ENCODE measurements at places on chromosomes 3 and 15. TPM values are rescaled to one million over a fixed set of nuclear protein-coding genes. Genes with fewer than 3 reads are reported as not detected.

Gene CLDN18
- polyA plus RNA-seq, result 140 TPM

Gene PLCB2
- polyA plus RNA-seq, result 14.9 TPM

Gene DNAH12
- 2.1 TPM for polyA plus RNA-seq

Gene MON1A
- polyA plus RNA-seq, result 15.0 TPM

Gene SCN5A
- 0.54 TPM for polyA plus RNA-seq

Gene ZBTB38
- 81.3 TPM for polyA plus RNA-seq

Gene GPR160
- 13.5 TPM for polyA plus RNA-seq

Gene CYP1A1
- 1.2 TPM for polyA plus RNA-seq

Gene LMAN1L
- polyA plus RNA-seq, result not detected

Gene CX3CR1
- 1.8 TPM for polyA plus RNA-seq

Gene P2RY13
- polyA plus RNA-seq, result 1.4 TPM

Gene SORD
- 34.9 TPM for polyA plus RNA-seq

Gene CLEC3B
- polyA plus RNA-seq, result 96.6 TPM

Gene ERICH6
- 0.58 TPM for polyA plus RNA-seq

Gene PLA2G4D
- polyA plus RNA-seq, result 0.17 TPM

Gene ADAMTS17
- 3.2 TPM for polyA plus RNA-seq

Gene SAMMSON
- polyA plus RNA-seq, result 0.14 TPM

Gene PAQR9
- polyA plus RNA-seq, result 0.13 TPM

Gene SLC24A5
- polyA plus RNA-seq, result 0.29 TPM

Gene KLF15
- polyA plus RNA-seq, result 7.3 TPM

Gene GOLGA6L10
- 12.1 TPM for polyA plus RNA-seq

Gene IQCH
- polyA plus RNA-seq, result 3.4 TPM

Gene HRG
- 0.04 TPM for polyA plus RNA-seq

Gene CKMT1B
- polyA plus RNA-seq, result 0.69 TPM

Gene ROPN1
- 0.29 TPM for polyA plus RNA-seq

Gene XCR1
- polyA plus RNA-seq, result 0.96 TPM

Gene GRAMD2A
- polyA plus RNA-seq, result 9.0 TPM

Gene APBA2
- polyA plus RNA-seq, result 11.3 TPM

Gene FBLN2
- polyA plus RNA-seq, result 42.3 TPM

Gene THAP10
- polyA plus RNA-seq, result 6.2 TPM

Gene WWTR1
- 104 TPM for polyA plus RNA-seq

Gene ANKUB1
- polyA plus RNA-seq, result 0.14 TPM

Gene SLCO2A1
- 76.0 TPM for polyA plus RNA-seq

Gene SPINK8
- not detected for polyA plus RNA-seq

Gene SLC22A13
- polyA plus RNA-seq, result 0.31 TPM

Gene TNFAIP8L3
- polyA plus RNA-seq, result 5.6 TPM

Gene SLC15A2
- 17.7 TPM for polyA plus RNA-seq

Gene MNS1
- 22.8 TPM for polyA plus RNA-seq

Gene BLM
- 9.4 TPM for polyA plus RNA-seq

Gene POTEB3
- polyA plus RNA-seq, result not detected

Gene MESP2
- polyA plus RNA-seq, result 0.34 TPM

Gene TMOD2
- 5.9 TPM for polyA plus RNA-seq

Gene UQCRC1
- 156 TPM for polyA plus RNA-seq

Gene FYTTD1
- 79.2 TPM for polyA plus RNA-seq

Gene PLXND1
- 175 TPM for polyA plus RNA-seq

Gene LSAMP
- polyA plus RNA-seq, result 27.5 TPM

Measured in left lung (tissue), 14 donors.